ENCODE measurements at places on chromosomes 4 and X.

DNA sequence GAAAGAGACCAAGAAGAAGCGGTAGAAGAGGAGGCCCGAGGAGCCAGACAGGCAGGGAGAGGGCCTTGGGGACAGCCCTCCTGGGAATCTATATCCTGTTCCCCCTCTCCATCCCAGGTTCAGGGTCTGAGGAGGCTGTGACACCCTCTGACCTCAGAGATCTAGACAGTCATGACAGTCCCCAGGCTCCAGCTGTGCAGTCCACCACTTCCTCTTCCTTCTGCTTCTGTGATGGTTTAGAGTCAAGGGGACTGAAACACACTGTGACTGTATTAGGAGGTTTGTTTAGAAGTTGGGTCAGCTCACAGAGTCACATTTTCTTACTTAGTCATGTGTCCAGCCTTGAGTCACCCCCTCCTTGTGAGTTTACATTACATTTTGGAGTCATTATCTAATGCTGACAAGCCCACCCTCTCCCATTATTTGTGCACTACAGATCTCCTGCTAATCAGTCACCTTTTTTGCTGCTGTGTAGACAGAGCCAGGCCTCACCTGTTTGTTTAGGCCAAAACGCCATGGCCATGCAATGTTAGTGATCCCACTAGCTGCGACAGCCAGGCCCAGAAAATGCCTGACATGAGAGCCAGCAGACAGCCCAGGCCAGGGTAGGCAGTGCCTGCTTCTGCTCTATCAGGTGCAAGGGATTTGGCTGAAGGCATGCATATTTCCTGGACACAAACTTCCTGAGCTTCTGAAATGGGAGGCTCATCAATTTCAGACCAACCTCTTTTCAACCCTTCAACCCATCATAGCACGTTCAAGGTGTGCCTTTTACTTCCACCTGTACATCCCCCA, 26.0 kb downstream of the MANBA start:
- no peak for DNase-seq

GRCh38 chr4:70979445-70980008, 13.9 kb upstream of the DCK start:
- DNase-seq: no peak

DNA sequence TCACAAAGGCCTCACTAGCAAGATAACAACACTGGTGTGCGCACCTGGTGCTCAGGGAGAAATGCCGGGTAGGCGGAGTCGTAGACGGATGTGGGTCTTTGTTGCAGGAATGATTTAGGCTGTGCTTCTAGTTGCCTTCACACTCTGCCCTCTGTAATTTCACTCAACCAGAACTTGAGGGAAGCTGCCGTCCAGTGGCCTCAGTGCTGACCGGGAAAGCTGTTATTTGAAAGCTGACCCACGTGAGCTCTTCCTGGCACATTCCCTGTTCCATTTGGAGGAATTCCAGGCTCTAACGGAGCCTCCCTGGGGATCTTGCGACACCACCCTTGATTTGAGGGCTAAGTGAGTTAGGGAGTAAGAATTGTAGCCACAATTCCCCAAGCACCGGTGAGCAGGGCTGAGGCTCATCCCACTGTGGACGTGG, 15.9 kb downstream of the SH3TC1 start:
- DNase-seq: no peak

DNA sequence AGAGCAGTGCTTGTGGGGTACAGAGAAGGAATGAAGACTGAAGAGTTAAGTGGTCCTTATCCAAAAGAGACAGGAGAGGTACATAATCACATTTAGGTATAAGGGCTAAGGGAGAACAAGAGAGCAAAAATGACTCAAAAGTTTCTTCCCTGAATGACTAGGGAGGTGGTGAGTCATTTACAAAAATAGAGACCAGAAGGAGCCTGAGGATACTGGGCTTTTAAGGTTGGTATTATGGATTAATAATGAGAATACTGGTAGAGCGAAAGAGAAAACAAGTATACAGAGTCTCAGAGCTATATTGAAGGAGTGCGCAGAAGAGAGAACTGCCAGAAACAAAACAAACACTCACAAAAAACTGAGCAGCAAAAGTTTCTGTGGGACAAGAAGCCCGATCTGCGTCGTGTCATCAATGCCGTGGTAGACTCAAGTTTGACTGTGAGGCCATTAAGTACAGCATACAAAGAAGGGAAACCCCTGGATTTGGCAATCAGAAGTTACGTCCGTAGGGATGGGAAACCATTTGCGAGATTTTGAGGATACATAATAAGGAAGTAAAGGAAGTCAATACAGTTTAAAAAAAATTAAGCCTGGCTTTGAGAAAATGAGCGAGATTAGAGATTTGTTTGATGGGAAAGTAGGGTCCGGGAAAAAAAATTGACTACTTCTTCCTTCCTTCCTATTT, 129.1 kb upstream of the STIM2 start:
- DNase-seq: no peak

GRCh38 chr4:18578307-18578706, 556.8 kb upstream of the LCORL start:
- no peak for DNase-seq

- peak; percentile 48 for DNase-seq
Observed at GRCh38 chrX:154443992-154444754, at the start of gene FAM50A. Gene FAM50A, plus strand, starts transcription at chrX:154444141. Its CDS starts 95 bp downstream, at chrX:154444236.

DNA sequence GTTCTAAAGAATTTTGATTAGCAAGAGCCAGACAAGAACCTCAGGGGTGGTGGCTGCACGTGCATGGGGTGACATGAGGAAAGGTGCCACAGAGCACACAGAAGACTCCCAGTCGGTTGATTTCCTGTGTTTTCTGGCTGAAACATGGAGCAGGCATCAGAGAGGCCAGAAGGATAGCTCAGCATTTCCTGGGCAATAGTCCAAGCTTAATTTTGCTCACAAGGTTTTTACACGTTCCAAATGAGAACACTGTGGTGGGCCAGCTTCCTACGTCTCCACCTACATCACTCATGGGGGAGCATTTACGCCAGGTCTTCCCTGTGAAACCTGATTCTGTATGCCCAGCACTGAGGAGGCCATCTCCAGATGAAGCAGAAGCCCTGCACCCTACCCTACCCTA, 212.5 kb upstream of the CLNK start:
- DNase-seq: no peak

DNA sequence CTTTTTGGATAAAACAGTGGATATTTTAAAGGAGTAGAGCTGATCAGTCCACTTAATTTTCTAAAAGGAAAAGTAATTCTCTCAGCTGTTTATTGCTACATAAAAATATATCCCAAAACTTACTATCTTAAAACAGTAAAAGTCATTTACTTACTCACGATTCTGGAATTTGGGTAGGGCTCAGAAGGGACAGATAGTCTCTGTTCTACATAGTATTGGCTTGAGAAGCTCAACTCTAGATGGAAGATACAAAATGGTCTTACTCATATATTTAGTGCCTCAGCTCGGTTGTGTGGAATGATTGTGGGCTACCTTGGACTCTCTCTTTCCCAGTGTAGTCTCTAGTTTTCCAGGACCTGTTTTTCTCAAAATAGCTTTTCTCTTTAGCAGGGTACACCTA, 691.5 kb upstream of the POU3F4 start:
- no peak for DNase-seq

GRCh38 chrX:69034451-69034850, 130.8 kb downstream of the PJA1 start:
- no peak for DNase-seq

GRCh38 chr4:186341655-186342054, 75.7 kb downstream of the F11 start:
- no peak for DNase-seq

DNA sequence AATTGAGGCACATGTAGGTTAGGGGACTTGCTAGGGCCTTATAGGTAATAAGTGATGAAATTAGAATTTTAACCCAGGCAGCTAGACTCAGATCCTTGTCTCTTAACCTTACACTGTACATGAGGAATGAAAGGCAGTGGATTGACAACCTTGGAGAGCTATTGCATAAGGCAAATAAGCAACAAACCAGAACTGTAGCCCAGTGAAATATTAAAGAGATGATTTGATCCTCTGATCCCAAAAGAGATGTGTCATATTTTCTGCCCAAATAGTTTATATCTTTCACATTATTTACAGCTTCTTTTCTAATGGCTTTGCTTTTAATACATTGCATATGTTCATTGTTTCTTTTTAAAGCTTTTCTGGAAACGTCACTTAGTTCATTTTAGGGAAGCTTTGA, 252.6 kb downstream of the ANK2 start:
- no peak for DNase-seq

- DNase-seq: no peak
Observed at GRCh38 chr4:10302096-10302495, 155.1 kb downstream of the ZNF518B start.

GRCh38 chr4:94650134-94650495, 107.6 kb upstream of the BMPR1B start:
- DNase-seq: no peak

- DNase-seq: no peak
Observed at GRCh38 chr4:100269446-100269845, 79.2 kb upstream of the DDIT4L start.

- no peak for DNase-seq
Observed at GRCh38 chrX:112874614-112875013, 34.0 kb upstream of the AMOT start.

DNA sequence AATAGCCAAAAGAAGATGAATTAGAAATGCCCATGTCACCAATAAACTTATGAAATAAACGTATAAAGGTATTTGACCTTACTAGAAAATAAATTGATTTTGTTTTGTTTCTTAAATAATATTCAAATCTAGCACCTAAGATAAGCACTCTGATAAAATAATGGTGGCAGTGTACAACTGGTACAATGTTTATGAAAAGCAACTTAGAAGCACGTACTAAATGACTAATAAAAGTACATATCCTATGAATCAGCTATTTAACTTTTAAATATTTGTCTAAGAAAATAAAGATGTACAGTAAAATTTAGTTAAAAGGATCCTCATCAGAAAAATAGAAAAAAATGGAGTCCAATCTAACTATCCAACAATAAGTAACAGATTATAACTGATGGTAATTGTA, 6.7 kb downstream of the MANBA start:
- no peak for DNase-seq

DNA sequence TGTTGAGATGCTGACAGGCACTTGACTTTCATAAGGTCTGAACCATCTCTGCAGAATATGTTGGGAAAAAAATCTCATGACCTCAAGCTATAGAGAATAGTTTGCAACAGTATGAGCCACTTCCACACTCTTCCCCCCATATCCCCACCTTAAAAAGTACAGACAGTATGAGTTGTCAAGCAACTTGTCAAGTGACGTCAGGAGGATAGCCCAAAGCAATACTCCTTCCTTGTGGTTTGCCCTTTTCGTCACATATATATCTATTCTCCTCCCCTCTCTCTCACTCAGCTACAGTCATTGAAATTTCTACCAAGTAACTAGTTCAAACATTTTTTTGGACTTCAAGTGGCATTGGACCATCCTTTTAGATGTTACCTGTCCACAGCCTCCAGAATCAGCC, 67.7 kb downstream of the MCF2 start:
- no peak for DNase-seq

DNA sequence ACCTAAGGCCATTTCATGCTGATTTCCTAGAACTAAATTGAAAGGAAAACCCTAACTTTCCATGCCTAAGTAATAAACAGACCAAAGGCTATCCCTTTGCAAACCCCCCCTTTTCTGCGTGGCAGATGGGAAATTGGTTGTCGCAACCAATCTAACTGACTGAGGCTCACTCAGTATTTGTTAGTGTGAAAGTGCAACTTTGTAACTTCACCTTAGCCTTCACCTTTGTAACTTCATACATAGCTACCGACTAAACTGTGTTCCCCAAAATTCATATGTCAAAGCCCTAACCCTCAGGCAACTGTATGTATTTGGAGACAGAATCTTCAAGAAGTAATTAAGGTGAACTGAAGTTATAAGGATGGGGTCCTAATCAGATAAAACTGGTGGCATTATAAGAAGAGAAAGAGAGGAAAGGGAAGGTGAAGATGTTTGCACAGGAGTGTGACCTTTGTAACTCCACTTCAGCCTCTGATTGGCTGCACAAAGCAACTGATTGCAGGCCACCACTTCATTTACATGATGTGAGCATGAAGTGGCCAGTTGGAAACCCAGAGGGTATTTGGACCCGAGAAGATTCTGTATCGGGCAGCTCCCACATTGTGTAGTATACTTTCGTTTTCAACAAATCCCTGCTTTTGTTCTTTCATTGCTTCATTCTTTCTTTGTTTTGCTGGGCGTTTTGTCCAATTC, 4.9 kb upstream of the TMEM33 start:
- no peak for DNase-seq

Data from stimulated activated CD4-positive, alpha-beta T cell treated with anti-CD3 and anti-CD28 coated beads, TNF-alpha, amount 100 ng/mL, for 4 hours (primary cell).